Stimulated activated CD4-positive, alpha-beta T cell treated with anti-CD3 and anti-CD28 coated beads, Interleukin-1b, Interleukin-23, amount 100 ng/mL, for 1 hour (primary cell): ENCODE measurements at places on chromosomes 11 and 22.

DNA sequence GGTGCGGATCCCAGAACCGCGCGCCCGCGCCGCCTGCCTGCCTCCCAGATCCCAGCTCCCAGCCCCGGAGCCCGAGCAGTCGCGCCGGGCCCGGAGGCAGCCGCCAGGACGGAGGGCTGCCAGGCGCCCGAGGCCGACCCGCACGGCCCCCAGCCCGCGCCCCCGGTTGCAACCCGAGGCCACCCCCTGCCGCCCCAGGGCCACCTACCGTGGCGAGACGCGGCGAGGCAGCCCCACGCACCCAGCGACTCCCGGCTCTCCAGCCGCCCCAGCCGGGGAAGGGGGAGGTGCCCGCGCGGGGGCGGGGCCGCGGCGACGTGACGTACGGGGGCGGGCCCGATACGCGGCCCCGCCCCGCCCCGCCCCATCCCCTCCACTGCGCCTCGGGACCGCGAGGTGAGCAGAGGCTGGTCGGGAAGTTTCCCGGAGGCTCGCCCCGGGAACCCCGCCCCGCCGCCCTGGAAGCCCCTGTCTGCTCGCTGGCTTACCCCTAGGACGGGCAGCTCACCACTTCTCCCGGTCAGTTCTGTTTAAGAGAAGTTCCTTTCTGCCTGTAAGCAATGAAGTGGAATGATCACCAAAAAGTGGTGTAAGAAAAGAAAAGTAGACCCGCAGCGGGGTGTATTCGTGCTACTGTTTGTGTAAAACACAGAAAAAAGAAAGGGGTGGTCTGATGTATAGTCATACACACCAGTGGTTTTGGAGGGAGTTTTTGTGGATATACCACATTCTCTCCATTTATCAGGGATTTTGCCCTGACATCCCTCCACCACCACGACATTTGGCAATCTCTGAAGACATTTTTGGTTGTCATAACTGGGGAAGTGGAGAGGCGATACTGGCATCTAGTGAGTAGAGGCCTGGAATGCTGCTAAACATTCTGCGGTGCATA, at the start of gene TPST2:
Gene TPST2 (minus strand): TSS at position 288 of the 892 bp plus-strand sequence. CDS start 48,502 bp downstream, outside the sequence.
- DNase-seq: peak; percentile 57

DNA sequence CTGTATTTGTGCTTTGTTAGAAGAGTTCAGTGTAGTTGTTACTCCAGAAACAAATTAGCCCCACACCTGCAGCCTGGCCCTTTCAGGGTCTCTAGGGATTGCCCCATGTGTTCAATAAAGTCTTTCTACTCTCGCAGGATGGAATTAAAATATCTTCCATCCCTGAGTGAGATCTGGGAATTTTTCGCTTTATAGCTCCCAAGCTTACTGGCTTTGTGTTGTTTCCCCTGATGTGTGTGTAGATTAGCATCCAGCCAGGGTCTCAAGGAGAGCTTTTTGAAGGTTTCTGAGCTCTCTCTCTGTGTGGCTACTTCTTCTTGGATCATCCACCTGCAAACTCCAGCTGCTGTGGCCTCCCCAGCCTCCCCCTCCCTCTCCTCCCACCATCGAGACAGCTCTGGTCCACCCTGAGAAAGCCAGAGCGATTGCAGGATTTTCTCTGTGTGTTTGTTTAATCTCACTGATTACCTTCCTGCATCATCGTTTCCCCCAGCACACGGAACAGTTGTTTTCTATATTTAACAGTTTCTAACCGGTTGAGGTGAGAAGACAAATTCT, 553.5 kb downstream of the TBC1D22A start:
- DNase-seq: no peak

DNA sequence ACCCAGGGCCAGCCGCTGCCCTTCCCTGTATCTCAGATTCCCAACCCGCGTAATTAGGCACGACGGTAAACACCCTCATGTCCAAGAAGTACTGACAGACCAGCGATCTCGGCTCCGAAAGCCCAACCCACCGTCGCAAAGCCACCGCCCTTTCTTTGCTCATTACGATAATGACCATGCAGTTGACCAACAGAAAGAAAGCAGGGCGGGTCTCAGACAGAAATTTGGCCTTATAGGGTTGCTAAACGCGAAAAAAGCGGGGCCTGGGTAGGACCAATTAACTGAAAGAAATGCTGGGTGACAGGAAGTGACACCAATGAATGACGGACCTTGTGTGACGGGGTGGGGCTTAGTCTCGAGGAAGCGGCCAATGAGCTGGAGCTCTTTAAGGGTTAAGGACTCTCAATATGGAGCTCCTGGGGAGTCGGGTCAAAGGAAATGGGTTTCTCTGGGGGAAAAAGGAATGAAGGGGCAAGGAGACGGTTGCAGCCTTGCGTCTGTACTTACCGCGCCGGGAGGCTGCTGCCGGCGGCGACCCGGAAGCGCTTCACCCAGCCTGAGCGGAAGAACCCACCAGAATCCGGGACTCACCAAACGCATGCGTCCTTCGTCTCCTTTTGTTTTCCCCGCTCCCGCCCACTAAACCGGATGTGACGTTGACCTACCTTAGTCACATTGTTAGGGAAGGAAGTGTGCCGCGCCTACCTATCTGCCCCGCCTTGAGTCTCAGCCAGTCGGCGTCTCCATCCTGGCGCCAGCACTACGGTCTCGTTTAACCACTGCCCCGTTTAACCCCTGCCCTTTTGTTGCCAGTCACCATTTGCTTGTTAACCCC, at the start of gene ANAPC15:
Gene ANAPC15 (minus strand): TSS at position 553 of the 835 bp plus-strand sequence. CDS start 1,419 bp downstream, outside the sequence.
- peak; percentile 91 for DNase-seq

DNA sequence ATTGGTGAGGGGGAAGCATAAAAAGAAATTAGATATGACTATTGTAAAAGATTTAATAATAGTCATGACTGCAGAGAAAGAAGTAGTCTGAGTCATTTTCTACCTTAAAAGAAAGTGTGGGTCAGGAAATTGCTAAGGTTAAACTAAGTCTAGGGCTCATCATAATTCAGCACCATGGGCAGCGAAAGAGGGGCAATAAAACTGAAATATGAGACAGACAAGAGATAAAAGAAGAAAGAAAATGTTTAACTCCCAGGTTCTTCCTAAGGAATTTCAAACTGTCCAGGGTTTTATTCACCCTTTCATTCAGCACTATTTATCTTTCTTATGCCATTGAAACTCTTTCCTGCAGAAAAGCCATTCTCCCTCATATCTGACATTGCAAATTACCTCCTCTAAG, 114.4 kb upstream of the API5 start:
- DNase-seq: no peak

- no peak for DNase-seq
These were observed 907 bp upstream of the PHLDA2 start for GRCh38 chr11:2929950-2930703.
